Dorsolateral prefrontal cortex (tissue), 122 donors: ENCODE measurements at places on chromosomes 1 and 21. TPM values are rescaled to one million over a fixed set of nuclear protein-coding genes. Genes with fewer than 3 reads are reported as not detected.

NUP210L gene
- total RNA-seq = 0.09 TPM

CLEC20A gene
- total RNA-seq = not detected

CRP gene
- not detected for total RNA-seq

TP73 gene
- total RNA-seq = not detected

OPTC gene
- not detected for total RNA-seq

SLAMF9 gene
- not detected for total RNA-seq

TARBP1 gene
- 97.9 TPM for total RNA-seq

CR1 gene
- total RNA-seq = 0.30 TPM

CXADR gene
- 13.7 TPM for total RNA-seq

DCST1 gene
- not detected for total RNA-seq

APCS gene
- total RNA-seq = not detected

FAM3B gene
- 0.63 TPM for total RNA-seq

LRIF1 gene
- 11.0 TPM for total RNA-seq

FLG2 gene
- total RNA-seq = not detected

C1QC gene
- total RNA-seq = 42.8 TPM

TMCC2 gene
- 98.2 TPM for total RNA-seq

SHE gene
- total RNA-seq = 2.1 TPM

KRTAP10-6 gene
- not detected for total RNA-seq

CACNA1E gene
- 77.8 TPM for total RNA-seq

CDC20 gene
- total RNA-seq = 5.1 TPM

SPRR2F gene
- not detected for total RNA-seq

L1TD1 gene
- total RNA-seq = 0.33 TPM

MYOG gene
- 0.32 TPM for total RNA-seq

MINDY1 gene
- total RNA-seq = 50.2 TPM

S100A9 gene
- 4.2 TPM for total RNA-seq

SLC22A15 gene
- total RNA-seq = 28.9 TPM

HSD11B1 gene
- 20.1 TPM for total RNA-seq

C8A gene
- not detected for total RNA-seq

GPR161 gene
- 11.8 TPM for total RNA-seq

LCE2B gene
- total RNA-seq = not detected

PLA2G2F gene
- not detected for total RNA-seq

CD101 gene
- 3.7 TPM for total RNA-seq

HJV gene
- 0.76 TPM for total RNA-seq

NCF2 gene
- 3.8 TPM for total RNA-seq

ELAVL4 gene
- total RNA-seq = 129 TPM

UBAP2L gene
- 116 TPM for total RNA-seq

TMPRSS3 gene
- 1.6 TPM for total RNA-seq
